ENCODE measurements at places on chromosomes 5 and 9. TPM values are rescaled to one million over a fixed set of nuclear protein-coding genes. Genes with fewer than 3 reads are reported as not detected.

Gene IFNA21
- total RNA-seq: not detected

DNA sequence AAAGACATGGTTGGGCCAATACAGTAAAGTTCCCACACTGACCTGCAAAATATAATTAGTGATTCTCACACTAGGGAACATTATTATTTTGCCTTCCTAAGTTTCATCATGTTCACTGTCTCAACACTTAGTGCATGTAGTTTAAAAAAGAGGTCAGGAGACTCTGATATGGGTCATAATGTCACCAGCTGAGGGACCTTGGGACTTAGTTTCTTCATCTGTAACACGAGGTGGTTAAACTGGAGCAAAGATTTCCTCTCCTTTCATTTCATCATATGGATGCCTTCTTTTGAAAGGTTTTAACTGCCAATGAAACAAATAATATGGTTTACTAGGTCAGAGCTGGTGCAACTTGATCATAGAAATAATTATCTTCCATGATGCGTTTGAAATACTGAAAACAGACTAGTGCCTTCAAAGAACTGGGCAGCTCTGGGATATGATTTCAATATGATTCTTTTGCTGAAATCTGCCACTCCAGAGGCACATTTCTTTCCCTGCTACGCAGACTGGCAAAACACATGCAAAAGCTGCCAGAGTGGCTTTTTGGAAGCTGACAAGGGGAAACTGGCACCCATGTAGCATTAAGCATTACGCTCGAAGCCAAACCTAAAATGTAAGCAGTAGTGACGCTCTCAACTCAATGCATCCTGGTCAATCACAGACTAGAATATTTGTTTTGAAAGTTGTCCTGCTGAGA, 20.8 kb downstream of the RETREG1 start:
- no peaks in the 10 kb centered on the region for H3K27me3 ChIP-seq
- H3K27ac ChIP-seq: no peak overlapping the region
- DNase-seq: no peak
- no peak overlapping the region for H3K4me3 ChIP-seq

DNA sequence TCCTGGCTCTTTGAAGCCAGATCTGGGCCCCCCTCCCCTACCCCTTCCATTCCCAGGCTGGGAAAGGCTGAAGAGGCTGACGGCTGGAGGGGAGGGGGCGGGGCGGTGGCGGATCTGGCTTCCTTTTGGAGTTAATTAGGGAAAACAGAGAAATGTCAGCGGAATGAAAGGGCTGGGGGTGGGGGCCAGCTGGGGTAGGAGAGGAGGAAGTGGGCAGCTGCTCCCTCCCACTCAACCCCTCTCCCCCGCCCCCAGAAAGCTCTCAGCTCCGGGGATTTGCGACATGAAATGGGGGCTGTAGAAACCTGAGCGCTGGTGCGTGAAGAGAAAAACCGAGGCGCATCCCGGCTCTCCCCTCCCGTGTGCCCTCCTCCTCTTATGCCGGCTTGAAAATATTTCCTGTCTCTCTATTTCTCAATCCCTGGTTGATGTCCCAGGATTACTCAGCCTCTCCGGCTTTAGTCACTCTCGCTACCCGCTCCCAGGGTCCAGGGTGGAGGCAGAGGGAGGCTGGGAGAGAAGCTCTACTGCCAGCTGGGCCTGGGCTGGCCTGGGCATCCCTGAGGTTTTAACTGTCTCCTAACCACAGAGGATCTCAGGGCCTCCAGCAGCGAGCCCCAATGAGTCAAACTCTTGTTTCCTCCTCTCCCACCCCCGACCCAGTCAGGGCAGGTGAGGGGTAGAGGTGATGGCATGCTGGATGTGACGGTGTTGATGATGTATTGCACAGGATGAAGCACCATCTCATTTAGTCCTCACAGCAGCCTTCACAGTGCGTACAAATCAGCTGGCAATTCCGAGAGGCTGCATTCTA, 20.1 kb downstream of the PCDHGC5 start:
- DNase-seq: peak; percentile 79
- H3K4me3 ChIP-seq: peak overlapping the region; percentile 57
- H3K36me3 ChIP-seq: no peaks in the 10 kb centered on the region
- H3K4me1 ChIP-seq: peaks cover 13% of the 10 kb centered on the region

DNA sequence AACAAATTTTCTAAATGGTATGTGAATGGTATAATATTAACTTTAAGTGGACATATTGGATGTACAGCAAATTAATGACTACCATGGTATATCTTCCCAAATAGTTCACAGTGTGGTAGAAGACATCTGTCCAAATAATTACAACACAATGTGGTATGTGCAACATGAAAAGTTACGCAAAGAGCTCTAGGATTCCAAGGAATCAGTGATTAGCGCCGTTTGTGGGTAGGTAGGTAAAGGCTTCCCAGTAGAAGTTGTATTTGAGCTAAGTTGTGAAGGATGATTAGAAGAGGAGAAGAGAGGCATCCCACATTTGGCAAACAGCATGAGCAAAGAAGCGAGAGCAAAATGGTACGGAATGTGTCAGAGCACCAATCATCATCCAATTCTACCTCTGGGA, 14.3 kb upstream of the KLF9 start:
- no peak overlapping the region for H3K27ac ChIP-seq
- no peaks in the 10 kb centered on the region for H3K36me3 ChIP-seq
- no peaks in the 10 kb centered on the region for H3K4me1 ChIP-seq
- DNase-seq: no peak

DNA sequence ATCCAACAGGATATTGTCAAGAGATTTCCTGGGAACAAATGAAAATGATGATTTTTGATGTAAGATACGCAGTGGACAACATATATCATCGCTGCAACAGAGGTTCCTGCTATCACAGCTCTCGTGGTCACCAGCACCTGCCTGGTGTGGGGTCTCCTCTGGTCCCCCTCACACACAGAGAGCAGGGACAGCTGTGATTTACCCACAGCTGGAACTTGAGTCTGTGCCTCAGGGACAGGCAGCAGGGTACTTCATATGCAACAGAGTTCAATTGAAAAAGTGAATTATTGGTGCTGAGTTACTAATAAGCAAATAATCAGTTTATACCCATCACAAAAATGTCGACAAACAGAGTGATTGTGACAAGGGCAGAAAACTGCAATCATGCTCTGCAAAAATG, 93.4 kb downstream of the LMX1B start:
- no peak overlapping the region for H3K27ac ChIP-seq
- no peaks in the 10 kb centered on the region for H3K36me3 ChIP-seq
- H3K27me3 ChIP-seq: peaks cover 10% of the 10 kb centered on the region
- H3K4me3 ChIP-seq: no peak overlapping the region
- H3K4me1 ChIP-seq: peaks cover 15% of the 10 kb centered on the region
- no peak for DNase-seq

DNA sequence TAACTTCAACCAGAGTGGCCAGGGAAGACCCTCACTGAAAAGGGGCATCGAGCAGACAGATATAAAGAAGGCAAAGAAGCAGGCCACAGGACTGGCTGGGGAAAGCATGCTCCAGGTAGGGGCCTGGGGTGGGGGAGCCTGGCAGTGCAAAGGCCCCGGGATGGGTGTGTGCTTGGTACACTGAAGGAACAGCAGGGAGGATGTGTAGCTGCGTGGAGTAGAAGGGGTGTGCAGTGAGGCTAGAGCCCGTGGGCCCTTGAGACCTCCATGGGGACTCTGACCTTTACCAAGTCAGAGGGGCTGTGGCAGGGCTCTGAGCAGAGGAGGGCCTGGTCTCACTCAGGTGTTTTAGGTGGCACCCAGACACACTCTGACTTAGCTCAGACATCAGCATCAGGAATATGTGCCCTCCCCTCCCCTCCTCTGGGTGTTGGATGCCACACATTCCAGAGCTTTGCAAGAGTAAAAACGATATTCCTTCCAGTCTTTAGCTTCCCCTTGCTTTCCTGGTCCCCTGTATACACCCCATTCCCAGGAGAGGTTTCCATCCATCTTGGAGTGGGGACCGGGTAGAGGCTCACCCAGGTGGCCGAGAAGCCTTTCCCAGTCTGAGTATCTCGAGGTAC, 7.6 kb downstream of the TRIM7 start:
- no peak overlapping the region for H3K4me3 ChIP-seq
- no peak overlapping the region for H3K27ac ChIP-seq
- DNase-seq: no peak
- H3K36me3 ChIP-seq: no peaks in the 10 kb centered on the region

Gene TAF1L
- total RNA-seq: not detected

DNA sequence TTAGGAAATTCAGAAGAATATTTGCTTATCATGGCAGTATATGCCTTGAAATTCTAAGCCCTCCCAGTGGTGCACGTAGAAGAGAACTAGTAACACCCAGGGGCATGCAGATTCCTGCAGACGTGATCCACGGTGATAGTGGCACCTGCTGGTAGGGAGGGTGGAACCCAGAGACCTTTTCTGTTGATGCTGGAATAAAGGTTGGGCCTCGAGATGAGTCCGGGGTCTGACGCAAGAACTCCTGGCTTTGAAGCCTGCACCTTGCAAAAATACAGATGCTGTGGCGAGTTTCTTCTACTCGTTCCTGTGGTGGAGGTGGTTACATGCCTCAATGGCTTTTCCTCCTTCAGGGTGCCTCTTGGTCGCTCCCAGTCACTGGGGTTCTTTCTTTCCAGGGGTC, 39.5 kb upstream of the PHF2 start:
- H3K36me3 ChIP-seq: peaks cover 25% of the 10 kb centered on the region
- H3K4me3 ChIP-seq: no peak overlapping the region
- DNase-seq: no peak
- H3K4me1 ChIP-seq: no peaks in the 10 kb centered on the region
- H3K27me3 ChIP-seq: no peaks in the 10 kb centered on the region

Gene SLC6A19
- total RNA-seq: not detected

DNA sequence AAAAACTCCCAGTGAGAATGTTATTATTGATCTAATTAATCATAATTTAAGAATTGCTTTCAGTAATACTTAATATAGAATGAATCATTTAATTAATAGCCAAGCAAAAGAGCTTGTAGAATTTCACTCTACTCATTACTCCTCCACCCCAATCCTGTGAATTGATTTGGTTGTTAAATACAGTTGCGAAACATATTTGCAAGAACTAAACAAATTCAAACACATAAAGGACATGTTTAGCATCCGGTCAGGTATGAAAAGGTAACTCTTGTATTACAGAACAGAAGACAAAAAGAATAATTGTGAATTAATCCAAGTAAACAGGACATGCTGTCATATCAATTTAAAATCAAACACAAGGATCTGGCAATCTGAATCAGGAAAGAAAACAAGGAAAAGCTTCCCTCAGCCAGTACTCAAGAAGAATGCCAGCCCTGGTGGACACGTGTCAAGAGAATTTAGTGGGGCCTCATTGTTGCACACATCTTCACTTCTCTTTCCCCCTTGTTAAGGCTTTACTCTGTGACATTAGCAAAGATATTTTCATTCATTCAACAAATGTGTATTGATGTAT, 89.4 kb upstream of the SLC12A2 start:
- H3K4me3 ChIP-seq: no peak overlapping the region
- H3K36me3 ChIP-seq: no peaks in the 10 kb centered on the region
- no peak for DNase-seq
- no peaks in the 10 kb centered on the region for H3K27me3 ChIP-seq
- no peak overlapping the region for H3K27ac ChIP-seq

Gene HRCT1
- total RNA-seq: 1.7 TPM

DNA sequence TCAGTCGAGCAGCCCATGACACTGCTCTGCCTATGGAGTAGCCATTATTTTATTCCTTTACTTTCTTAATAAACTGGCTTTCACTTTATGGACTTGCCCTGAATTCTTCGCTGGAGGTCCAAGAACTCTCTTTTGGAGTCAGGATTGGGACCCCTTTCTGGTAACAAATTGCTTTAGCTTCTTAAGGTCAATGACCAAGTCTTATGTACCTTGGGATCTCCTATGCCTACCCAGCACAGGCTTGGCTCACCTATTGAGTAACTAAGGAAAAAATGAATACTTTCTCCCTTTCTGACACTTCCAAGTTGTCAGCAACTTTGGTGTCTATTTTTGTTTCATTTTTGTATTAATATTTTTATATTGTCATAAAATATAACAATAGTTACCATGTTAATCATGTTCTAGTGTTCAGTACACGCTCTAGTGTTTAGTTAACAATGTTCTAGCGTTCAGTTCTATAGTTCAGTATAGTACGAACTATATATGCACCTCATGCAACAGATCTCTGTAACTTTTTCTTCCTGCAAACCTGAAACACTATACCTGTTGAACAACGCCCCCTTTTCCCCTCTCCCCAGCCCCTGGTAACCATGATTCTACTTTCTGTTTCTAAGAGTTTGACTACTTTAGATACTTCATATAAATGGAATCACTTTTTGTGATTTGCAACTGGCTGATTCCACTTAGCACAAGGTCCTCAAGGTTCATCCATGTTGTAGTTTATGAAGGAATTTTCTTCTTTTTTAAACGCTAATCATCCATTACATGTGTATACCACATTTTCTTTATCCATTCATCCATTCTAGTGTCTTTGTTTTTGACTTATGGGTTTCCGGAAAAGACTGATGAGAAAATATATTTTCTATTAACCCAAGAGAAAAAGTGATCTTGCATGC, 1.8 kb upstream of the RHOBTB3 start:
- H3K27ac ChIP-seq: no peak overlapping the region
- no peak for DNase-seq
- no peaks in the 10 kb centered on the region for H3K36me3 ChIP-seq
- H3K4me1 ChIP-seq: peaks cover 28% of the 10 kb centered on the region
- no peak overlapping the region for H3K4me3 ChIP-seq

- no peaks in the 10 kb centered on the region for H3K4me1 ChIP-seq
- no peak overlapping the region for H3K4me3 ChIP-seq
Observed at GRCh38 chr5:137800700-137801411, 46.7 kb upstream of the HNRNPA0 start.

GRCh38 chr9:37935096-37935495, 31.2 kb upstream of the SLC25A51 start:
- H3K27ac ChIP-seq: no peak overlapping the region
- H3K4me1 ChIP-seq: peaks cover 30% of the 10 kb centered on the region
- H3K4me3 ChIP-seq: no peak overlapping the region
- H3K27me3 ChIP-seq: no peaks in the 10 kb centered on the region

Gene WDR31
- total RNA-seq: 1.7 TPM

- no peaks in the 10 kb centered on the region for H3K27me3 ChIP-seq
- no peak overlapping the region for H3K4me3 ChIP-seq
- no peaks in the 10 kb centered on the region for H3K36me3 ChIP-seq
- no peak for DNase-seq
Observed at GRCh38 chr5:115558388-115558956, 13.9 kb upstream of the FEM1C start.

GRCh38 chr5:36635721-36636390, 29.4 kb downstream of the SLC1A3 start:
- H3K27me3 ChIP-seq: no peaks in the 10 kb centered on the region
- DNase-seq: peak; percentile 71

- peaks cover 37% of the 10 kb centered on the region for H3K27me3 ChIP-seq
- H3K27ac ChIP-seq: no peak overlapping the region
- H3K4me1 ChIP-seq: no peaks in the 10 kb centered on the region
- no peak overlapping the region for H3K4me3 ChIP-seq
- DNase-seq: no peak
- no peaks in the 10 kb centered on the region for H3K36me3 ChIP-seq
Observed at GRCh38 chr5:31156631-31157160, 36.8 kb upstream of the CDH6 start.

DNA sequence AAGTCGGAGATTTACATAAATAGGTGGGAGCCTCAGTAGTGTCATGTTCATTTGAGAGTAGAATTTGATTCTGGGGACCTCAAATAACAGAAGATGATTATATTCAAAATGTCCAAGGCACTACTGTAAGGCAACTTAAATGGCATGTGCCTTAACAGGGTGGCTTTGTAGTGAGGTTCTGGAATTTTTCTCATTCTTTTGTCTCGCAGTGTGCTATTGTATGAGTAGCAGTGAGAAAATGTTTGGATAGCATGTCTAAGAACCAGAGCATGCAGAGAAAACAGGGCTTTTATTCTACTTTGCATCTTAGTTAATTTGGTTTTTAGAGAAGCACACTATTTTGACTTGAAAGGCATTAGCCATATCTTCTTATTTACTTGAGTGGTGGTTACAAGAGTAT, 25.0 kb downstream of the MAST4 start:
- no peak overlapping the region for H3K4me3 ChIP-seq
- H3K27me3 ChIP-seq: no peaks in the 10 kb centered on the region
- no peaks in the 10 kb centered on the region for H3K4me1 ChIP-seq
- no peak overlapping the region for H3K27ac ChIP-seq
- no peaks in the 10 kb centered on the region for H3K36me3 ChIP-seq

Gene PCDHA5
- total RNA-seq: 1.3 TPM
